CD4-positive, CD25-positive, alpha-beta regulatory T cell (primary cell): ENCODE measurements at places on chromosomes 16 and 17. TPM values are rescaled to one million over a fixed set of nuclear protein-coding genes. Genes with fewer than 3 reads are reported as not detected.

GRCh38 chr16:21001262-21001661, 100.7 kb downstream of the LYRM1 start:
- H3K36me3 ChIP-seq, result no peaks in the 10 kb centered on the region
- no peak overlapping the region for H3K27ac ChIP-seq
- DNase-seq, result no peak
- no peaks in the 10 kb centered on the region for H3K27me3 ChIP-seq

PLD6 gene
- total RNA-seq, result 9.4 TPM

GRCh38 chr17:60327134-60327900, 64.6 kb downstream of the USP32 start:
- peaks cover 6% of the 10 kb centered on the region for H3K36me3 ChIP-seq
- no peaks in the 10 kb centered on the region for H3K4me1 ChIP-seq
- H3K27me3 ChIP-seq, result no peaks in the 10 kb centered on the region
- no peak overlapping the region for H3K4me3 ChIP-seq
- DNase-seq, result no peak

WNT3 gene
- not detected for total RNA-seq

SPN gene
- total RNA-seq, result 149 TPM

FLCN gene
- total RNA-seq, result 60.5 TPM

DNA sequence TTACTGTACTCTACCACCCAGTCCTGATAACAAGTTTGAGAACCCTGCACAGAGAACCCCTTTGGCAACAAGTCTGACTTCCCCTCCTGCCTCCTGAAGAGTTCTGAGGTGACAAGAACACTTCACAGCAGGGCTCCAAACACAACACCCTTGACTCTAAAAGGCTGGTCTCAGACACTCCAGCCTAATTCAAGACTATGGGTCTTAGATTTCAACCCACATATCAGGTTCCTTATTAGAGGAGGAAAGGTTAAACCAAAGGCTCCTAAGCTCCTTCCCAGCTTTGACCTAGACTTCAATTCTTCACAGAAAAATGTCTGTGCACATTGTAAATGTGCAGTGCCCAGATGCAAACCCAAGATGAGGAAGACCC, 23.0 kb downstream of the RANBP10 start:
- no peaks in the 10 kb centered on the region for H3K27me3 ChIP-seq
- no peaks in the 10 kb centered on the region for H3K36me3 ChIP-seq
- H3K4me1 ChIP-seq, result peaks cover 13% of the 10 kb centered on the region
- DNase-seq, result no peak
- H3K4me3 ChIP-seq, result no peak overlapping the region

DNA sequence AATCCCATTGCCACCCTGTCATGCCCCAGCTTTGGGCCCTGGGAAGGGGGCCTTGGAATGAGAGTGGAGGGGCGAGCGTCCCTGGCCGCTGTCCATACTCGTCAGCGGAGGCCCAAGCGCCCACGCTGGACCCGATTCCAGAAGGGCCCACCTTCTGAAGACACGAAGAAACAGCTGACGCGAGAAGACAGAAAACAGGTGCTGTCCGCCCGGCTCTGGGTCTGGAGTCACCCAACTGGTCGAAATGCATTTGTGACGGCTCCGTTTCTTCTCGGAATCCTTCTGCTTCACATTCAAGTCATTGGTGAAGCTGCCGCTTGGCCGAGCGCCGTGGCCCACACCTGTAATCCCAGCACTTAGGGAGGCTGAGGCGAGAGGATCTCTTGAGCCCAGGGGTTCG, 52.9 kb upstream of the PVALEF start:
- H3K27me3 ChIP-seq, result no peaks in the 10 kb centered on the region
- H3K36me3 ChIP-seq, result no peaks in the 10 kb centered on the region
- DNase-seq, result no peak
- no peak overlapping the region for H3K4me3 ChIP-seq

DNA sequence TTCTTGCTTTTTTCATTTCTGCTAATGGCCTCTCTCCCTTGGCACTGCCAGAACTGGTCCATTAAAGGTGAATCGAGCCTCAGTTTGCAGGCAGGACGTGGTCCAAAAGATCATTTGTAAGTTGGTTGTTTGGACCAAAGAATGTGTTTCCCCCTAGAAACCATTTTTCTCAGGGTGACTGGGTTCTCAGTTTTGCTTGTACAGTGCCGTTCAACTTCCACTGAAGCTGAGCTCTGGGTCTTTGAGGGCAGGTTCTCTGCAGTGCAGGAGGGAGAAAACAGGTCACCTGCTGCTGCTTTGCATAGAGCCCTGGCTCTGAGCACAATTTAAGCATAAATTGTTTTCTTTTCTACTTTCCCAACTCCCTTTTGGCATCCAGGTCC, 9.0 kb upstream of the AMZ2 start:
- H3K4me1 ChIP-seq, result peaks cover 27% of the 10 kb centered on the region
- no peak for DNase-seq
- H3K4me3 ChIP-seq, result peak overlapping the region; percentile 86
- H3K27ac ChIP-seq, result peak overlapping the region; percentile 84

GRCh38 chr17:15398736-15399331, 57.4 kb upstream of the TEKT3 start:
- no peaks in the 10 kb centered on the region for H3K36me3 ChIP-seq
- H3K4me1 ChIP-seq, result no peaks in the 10 kb centered on the region
- H3K4me3 ChIP-seq, result no peak overlapping the region
- DNase-seq, result no peak

HS3ST3A1 gene
- 8.3 TPM for total RNA-seq

GRCh38 chr17:76384987-76385891, 830 bp downstream of the SPHK1 start:
- no peak overlapping the region for H3K27ac ChIP-seq
- no peaks in the 10 kb centered on the region for H3K36me3 ChIP-seq
- no peak overlapping the region for H3K4me3 ChIP-seq
- H3K27me3 ChIP-seq, result no peaks in the 10 kb centered on the region
- peak; percentile 24 for DNase-seq

- no peak for DNase-seq
- no peak overlapping the region for H3K27ac ChIP-seq
- no peaks in the 10 kb centered on the region for H3K4me1 ChIP-seq
- H3K36me3 ChIP-seq, result no peaks in the 10 kb centered on the region
These were observed 182.8 kb upstream of the TOX3 start for GRCh38 chr16:52729731-52730130.

CCDC92B gene
- 0.12 TPM for total RNA-seq

DNA sequence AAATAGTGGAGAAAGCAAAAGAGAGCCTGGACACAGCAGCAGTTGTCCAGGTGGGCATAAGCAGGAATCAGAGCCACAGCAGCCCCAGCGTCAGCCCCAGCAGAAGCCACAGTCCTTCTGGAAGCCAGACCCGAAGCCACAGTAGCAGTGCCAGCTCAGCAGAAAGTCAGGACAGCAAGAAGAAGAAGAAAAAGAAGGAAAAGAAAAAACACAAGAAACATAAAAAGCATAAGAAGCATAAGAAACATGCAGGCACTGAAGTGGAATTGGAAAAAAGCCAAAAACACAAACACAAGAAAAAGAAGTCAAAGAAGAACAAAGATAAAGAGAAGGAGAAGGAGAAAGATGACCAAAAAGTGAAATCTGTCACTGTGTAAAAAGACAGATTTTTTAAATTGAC, 32.7 kb downstream of the RBBP6 start:
- no peak overlapping the region for H3K4me3 ChIP-seq
- no peak overlapping the region for H3K27ac ChIP-seq
- no peak for DNase-seq
- H3K27me3 ChIP-seq, result no peaks in the 10 kb centered on the region
- peaks cover 45% of the 10 kb centered on the region for H3K36me3 ChIP-seq

GRCh38 chr17:56744721-56745120, 89.0 kb downstream of the C17orf67 start:
- no peaks in the 10 kb centered on the region for H3K27me3 ChIP-seq
- no peaks in the 10 kb centered on the region for H3K36me3 ChIP-seq
- no peak overlapping the region for H3K27ac ChIP-seq
- DNase-seq, result no peak

DNA sequence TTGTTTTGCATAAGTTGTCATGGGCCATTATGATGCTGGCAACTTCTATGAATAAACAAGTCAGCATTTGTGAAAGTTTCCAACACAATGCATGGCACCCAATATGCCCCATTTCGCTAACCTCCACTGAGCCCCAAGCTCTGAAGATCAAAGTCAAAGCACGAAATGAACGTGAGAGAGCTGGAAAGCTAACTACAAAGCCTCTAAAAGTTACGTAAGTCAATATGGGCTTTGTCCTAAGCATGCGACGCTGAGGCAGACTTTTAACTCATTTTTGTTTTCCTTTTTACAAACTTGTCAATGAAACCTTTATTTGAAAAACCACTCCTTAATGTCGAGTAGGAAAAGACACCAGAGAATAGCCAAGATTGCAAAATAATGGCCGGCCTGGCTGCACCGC, 131.6 kb upstream of the NUDT7 start:
- no peaks in the 10 kb centered on the region for H3K36me3 ChIP-seq
- no peak overlapping the region for H3K27ac ChIP-seq
- H3K4me3 ChIP-seq, result no peak overlapping the region
- no peak for DNase-seq
- H3K4me1 ChIP-seq, result no peaks in the 10 kb centered on the region

- no peak overlapping the region for H3K4me3 ChIP-seq
- H3K4me1 ChIP-seq, result no peaks in the 10 kb centered on the region
- no peak overlapping the region for H3K27ac ChIP-seq
- no peaks in the 10 kb centered on the region for H3K36me3 ChIP-seq
- no peaks in the 10 kb centered on the region for H3K27me3 ChIP-seq
These were observed 6.5 kb downstream of the BMERB1 start for GRCh38 chr16:15440852-15441251.

- DNase-seq, result peak; percentile 74
- peak overlapping the region; percentile 29 for H3K27ac ChIP-seq
- peak overlapping the region; percentile 21 for H3K4me3 ChIP-seq
- peaks cover 4% of the 10 kb centered on the region for H3K4me1 ChIP-seq
- no peaks in the 10 kb centered on the region for H3K36me3 ChIP-seq
These were observed 2.4 kb upstream of the ENPP7 start for GRCh38 chr17:79728169-79728907.

MEFV gene
- not detected for total RNA-seq

CMTM2 gene
- total RNA-seq, result 0.49 TPM

DNA sequence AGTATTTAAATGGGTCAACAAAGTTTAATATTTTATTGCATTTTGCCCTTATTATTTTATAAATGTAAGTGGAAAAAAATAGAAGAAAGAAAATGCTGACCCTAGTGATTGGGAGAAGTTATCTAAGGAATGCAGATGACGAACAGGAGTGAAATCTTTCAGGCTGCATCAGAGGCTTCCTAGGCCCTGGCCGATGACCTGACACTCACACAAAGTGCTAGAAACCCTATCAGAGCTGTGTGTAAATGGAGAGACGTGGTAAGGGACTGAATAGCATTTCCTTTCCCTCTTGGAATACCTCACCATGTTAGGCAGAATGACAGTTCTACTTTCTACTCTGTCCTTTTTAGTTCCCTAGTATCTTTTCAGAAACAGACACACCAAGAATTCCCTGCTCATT, 44.9 kb upstream of the CNEP1R1 start:
- no peaks in the 10 kb centered on the region for H3K4me1 ChIP-seq
- no peak overlapping the region for H3K4me3 ChIP-seq
- DNase-seq, result no peak
- H3K36me3 ChIP-seq, result no peaks in the 10 kb centered on the region

- H3K27ac ChIP-seq, result no peak overlapping the region
- H3K4me1 ChIP-seq, result peaks cover 20% of the 10 kb centered on the region
- no peak overlapping the region for H3K4me3 ChIP-seq
- no peaks in the 10 kb centered on the region for H3K27me3 ChIP-seq
- no peak for DNase-seq
These were observed 40.4 kb downstream of the TNRC6A start for GRCh38 chr16:24769806-24770205.

DNA sequence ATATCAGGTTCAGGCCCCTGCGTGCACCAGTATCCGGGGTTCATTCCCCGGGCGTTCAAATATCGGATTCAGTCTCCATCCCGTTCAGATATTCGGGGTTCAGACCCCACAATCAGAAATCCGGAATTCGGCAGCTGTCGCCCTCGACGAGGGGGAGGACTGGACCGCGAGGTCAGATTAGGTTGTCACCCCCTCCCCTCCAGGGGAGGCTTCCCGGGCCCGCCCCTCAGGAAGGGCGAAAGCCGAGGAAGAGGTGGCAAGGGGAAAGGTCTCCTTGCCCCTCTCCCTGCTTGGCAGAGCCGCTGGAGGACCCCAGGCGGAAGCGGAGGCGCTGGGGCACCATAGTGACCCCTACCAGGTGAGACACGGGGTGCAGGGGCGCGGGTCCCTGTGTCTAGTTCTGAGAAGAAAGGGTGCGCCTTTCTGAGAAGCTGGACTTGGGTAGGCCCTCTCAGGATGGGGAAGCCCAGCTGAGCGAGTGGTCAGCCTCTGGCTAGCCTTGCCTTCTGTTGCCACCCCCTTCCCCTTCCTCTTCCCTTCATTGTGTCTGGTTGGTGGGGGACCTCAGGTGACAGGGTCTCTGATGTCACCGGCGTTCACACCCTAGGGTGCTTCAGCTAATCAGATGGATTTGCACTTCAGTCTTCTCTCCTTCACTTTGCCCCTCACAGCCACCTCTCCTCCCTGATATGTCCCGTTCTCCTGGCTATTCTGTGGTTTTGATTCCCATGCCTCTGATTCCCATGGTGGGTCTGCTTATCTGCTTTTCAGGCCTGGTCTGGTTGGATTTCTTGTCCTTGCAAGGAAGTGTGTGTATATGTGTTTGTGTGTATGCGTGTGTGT, 844 bp downstream of the TAOK2 start:
- peak overlapping the region; percentile 87 for H3K4me3 ChIP-seq
- peaks cover 21% of the 10 kb centered on the region for H3K36me3 ChIP-seq
- H3K27me3 ChIP-seq, result no peaks in the 10 kb centered on the region
- H3K4me1 ChIP-seq, result peaks cover 37% of the 10 kb centered on the region

GRCh38 chr16:58098207-58099096, 30.7 kb downstream of the CFAP20 start:
- DNase-seq, result no peak
- H3K27ac ChIP-seq, result no peak overlapping the region
- no peaks in the 10 kb centered on the region for H3K27me3 ChIP-seq
- no peaks in the 10 kb centered on the region for H3K4me1 ChIP-seq
- H3K4me3 ChIP-seq, result no peak overlapping the region
- no peaks in the 10 kb centered on the region for H3K36me3 ChIP-seq

CCL1 gene
- not detected for total RNA-seq

DNA sequence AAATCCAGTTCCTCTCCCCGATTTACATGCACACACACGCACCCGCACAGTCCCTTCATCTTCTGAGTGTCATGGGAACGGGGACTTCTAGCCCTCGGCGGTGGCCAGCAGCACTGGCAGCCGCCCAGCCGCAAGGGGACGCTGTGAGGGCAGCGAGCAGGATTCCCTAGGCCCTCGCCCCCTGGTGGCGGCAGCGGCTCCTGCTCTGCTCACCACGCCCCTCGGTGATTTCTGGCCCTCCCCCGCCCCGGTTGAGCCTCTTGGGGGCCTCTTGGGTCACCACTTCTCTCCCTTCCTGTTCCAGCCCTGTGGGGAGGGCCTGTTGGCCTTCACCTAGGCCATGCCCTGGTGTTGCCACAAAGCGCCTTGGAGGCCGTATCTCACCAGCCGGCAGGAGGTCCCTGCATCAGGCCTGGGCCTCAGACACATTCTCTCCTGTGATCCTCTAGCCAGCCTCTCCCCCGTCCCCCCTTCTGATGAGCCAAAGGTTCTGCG, 75.2 kb upstream of the KSR1 start:
- DNase-seq, result peak; percentile 59
- no peaks in the 10 kb centered on the region for H3K4me1 ChIP-seq
- H3K4me3 ChIP-seq, result no peak overlapping the region
- H3K36me3 ChIP-seq, result no peaks in the 10 kb centered on the region
- no peak overlapping the region for H3K27ac ChIP-seq

DNASE1L2 gene
- total RNA-seq, result 0.37 TPM

- no peaks in the 10 kb centered on the region for H3K36me3 ChIP-seq
- H3K4me3 ChIP-seq, result peak overlapping the region; percentile 93
- peaks cover 40% of the 10 kb centered on the region for H3K4me1 ChIP-seq
- no peaks in the 10 kb centered on the region for H3K27me3 ChIP-seq
- H3K27ac ChIP-seq, result peak overlapping the region; percentile 76
These were observed 1.3 kb downstream of the PRPSAP2 start for GRCh38 chr17:18859256-18859655.
